ENCODE measurements at places on chromosomes 4 and X.

DNA sequence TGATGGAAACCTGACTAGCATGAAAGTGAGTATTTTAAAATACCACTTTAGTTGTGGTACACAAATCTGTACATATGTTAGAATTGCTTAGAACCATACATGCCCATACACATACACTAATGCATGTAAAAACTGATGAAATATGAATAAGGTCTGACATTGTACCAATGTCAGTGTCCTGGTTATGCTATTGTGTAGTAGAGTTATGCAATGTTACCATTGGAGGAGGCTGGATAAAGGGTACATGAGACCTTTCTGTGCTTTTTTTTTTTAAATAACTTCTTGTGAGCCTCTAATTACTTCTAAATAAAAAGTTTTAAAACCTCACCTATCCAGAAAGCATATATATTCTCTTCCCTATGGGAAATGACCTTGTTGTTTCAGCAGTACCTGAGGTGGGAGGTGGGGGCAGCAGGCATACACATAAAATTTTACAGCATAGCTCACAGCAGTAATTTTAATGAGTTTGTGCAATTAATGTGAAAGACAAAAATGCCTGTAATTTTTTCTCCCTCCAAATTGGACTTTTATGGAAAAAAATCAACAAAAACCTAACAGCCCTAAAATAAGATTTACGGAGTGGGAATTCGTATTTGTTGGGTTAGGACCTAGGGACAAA is 97.6 kb downstream of the RAP1GDS1 start:
- no peak for DNase-seq

DNA sequence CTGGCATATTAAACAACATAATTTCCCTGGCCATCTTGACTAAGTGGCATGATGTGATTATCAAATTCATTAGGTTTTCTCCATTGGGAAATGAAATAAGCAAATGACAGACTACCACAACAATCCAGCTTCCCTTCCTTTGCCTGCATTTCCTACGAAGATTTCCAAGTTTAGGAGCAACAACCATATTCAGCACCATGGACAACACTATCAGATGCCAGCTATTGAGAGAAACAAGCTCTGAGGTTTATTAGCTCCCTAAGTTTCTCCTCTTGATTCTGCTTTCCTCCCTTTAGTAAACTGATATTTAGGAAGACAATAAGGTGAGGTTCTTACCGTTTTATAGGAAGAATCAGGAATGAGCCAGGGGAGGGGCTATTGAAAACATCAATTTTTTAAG is 36.2 kb downstream of the DCX start:
- DNase-seq = no peak

GRCh38 chrX:111168314-111168713 is 72.3 kb downstream of the PAK3 start:
- DNase-seq = no peak

GRCh38 chr4:35559559-35560365 is 684.6 kb downstream of the ARAP2 start:
- DNase-seq = peak; percentile 1

DNA sequence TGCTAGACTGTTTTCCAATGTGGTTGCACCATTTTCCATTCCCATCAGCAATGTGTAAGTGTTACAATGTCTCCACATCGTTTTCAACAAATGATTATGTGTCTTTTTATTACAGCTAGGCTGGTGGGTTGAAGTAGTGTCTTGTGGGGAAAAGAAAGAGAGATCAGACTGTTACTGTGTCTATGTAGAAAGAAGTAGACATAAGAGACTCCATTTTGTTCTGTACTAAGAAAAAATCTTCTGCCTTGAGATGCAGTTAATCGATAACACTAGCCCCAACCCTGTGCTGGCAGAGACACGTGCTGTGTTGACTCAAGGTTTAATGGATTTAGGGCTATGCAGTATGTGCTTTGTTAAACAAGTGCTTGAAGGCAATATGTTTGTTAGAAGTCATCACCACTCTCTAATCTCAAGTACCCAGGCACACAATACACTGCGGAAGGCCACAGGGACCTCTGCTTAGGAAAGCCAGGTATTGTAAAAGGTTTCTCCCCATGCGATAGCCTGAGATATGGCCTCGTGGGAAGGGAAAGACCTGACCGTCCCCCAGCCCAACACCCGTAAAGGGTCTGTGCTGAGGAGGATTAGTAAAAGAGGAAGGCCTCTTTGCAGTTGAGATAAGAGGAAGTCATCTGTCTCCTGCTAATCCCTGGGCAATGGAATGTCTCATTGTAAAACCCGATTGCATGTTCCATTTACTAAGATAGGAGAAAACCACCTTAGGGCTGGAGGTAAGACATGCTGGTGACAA is 23.0 kb upstream of the UGT2B15 start:
- DNase-seq = peak; percentile 3

DNA sequence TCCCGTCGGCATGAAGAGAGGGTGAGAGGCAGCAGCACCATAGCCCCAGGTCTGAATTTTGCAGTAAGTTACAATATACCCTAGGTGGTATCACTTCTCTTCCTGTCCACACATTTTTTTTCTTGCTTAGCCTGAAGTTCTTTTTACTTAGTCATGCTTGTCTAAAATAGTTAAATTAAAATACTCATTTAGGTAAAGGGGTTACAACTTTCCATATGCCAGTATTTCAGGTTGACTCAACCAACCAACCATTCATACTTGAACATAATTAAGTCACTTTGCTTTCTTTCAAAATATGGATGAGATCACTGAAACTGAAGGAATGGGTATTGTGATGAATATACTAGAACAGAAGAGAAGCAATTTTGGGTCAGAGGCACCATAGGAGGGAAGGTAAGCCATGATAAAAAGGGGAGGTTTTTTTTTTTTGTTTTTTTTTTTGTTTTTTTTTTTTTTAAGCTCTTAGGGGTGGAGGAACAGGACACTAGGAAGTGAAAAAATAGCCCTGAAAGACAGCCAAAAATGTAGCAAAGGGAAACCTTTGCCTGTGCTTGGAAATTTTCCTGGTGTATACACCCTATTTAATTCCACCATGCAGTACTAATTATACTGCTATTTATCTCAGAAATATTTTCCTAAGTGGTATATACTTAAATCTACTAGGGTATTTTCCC is 41.8 kb downstream of the RPS6KA3 start:
- no peak for DNase-seq

DNA sequence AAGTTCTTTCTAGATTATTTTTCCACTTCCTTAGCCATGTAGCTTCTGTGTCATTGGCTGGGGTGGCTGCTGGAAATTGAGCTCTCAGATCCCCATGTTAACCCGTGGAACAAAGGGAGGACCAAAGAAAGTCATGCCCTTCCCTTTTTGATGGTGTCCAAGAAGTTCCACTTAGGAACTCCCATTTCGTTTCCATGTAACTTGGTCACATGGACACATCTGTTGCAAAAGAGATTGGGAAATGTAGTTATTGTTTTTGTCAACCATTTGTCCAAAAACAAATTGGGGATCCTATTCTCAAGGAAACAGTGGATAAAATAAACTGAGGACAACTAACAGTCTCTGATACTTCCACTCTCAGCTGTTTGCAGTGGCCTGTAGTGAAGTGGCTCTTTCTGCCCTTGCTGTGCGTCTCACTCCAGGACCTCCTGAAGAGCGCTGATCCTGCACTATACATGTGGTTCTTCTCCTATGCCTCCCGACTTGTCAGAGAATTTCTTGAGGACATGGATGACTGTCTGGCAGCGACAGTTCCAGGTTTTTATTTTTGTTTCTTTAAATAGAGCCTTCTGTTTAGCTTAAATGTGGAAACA is 125.3 kb upstream of the LNX1 start:
- DNase-seq = no peak

DNA sequence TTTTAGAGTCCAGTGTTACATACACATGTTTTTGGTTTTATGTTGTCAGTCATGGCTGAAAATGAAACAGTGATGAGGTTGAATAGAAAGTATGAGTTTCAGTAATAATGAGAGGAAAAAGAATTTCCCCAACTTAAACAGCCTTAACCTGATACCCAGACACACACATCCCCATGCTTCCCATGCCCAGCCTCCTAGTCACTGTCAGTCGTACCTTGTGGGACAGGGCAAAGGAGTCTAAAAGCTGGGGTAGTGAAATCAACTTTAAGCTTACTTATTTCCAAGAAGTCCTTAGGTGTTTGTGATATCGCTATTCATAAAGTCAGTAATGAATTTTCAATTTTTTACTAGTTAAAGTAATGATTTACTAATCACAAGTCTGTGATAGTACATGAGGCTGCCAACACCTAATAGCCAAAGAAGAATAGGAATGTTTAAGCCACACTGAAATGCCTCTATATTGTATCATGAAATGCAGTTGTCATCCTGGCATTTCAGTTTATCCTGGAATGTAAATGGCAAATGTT is 24.3 kb upstream of the GPR34 start:
- DNase-seq = no peak

DNA sequence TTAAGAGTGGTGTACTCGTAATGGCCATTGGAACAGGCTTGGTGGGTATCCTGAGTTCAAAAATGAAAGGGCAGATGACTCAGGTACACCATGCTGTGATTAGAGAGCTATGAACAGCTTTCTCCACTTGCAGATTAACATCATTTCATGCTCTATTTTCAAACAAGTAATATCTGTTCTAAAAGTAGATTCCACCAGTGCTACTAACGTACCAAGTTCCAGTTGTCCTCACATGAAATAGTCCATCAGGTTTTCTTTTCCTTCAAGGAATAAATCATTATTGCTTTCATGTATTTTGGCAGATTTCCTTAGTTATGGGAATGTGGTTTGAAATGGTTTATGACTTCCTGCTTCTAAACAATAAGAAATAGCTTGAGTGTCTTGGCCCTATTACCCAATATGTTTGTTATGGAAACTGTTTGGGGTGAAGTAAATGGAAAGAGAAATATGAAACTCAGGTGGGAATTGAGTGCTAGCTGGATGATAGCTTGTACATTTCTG is 49.9 kb downstream of the PCDH7 start:
- DNase-seq = no peak

GRCh38 chrX:31708116-31708515 is 636.3 kb upstream of the FTHL17 start:
- no peak for DNase-seq

GRCh38 chr4:47287735-47288134 is 175.8 kb downstream of the COMMD8 start:
- no peak for DNase-seq

DNA sequence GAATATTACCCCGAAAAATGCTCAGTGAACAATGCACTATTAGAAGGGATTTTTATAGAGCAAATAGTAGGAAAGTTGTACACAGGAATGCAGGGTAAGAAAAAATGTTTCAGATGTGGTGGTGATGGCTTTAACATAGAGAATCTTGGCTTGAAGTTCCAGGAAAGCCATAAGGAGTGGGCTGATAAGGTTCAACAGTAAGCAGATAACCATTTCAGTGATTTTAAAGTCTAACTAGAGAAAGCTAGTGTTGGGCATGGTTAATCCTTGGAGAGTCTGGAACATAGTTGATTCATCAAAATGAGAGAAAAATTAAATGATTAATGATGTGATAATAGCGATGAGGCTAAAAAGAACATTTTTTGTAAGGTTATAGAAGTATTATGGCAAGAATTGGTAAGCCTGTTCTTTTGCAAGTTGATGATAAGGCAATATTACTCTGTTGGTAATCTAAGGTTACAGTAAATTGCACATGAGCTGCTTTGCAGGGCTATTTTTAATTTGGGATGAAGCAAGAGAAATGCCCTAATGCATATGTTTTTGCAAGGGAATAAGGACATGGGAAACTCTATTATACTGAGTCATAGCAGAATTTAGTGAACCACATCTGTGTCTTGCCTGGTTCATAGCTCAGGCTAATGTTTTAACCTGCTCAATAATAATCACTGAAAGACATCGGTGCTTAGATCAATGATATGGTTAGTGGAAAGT is 44.3 kb downstream of the GALNTL6 start:
- no peak for DNase-seq

GRCh38 chr4:40173470-40173875 is 23.4 kb upstream of the RHOH start:
- DNase-seq = no peak
